ENCODE measurements at places on chromosomes 13 and 19.

GRCh38 chr13:99758460-99759162, 213.0 kb downstream of the ZIC5 start:
- no peak for DNase-seq
- no peaks in the 10 kb centered on the region for H3K27me3 ChIP-seq
- H3K36me3 ChIP-seq: no peaks in the 10 kb centered on the region
- H3K27ac ChIP-seq: no peak overlapping the region
- H3K4me1 ChIP-seq: no peaks in the 10 kb centered on the region
- H3K4me3 ChIP-seq: no peak overlapping the region

DNA sequence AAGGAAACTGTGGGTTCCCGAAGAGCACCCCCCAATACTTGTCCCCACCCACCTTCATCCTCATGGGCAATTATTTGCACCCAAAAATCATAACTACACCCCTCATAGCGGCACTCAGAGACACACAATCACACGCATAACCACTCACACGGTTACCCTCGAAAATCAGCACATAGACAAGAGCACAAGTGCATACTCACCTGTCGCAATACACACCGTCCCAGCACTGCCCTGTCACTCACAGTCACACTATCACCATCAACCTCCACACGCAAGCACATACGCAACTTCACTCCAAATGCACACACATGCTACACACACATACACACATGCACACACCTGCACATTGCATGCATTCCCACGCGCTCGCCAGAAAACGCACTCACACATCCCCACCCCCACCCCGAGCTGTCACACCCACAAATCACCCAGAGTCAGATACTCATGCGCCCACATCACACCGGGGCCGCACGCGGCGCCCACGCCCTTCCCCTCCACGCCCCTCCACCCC, 535 bp downstream of the COL5A3 start:
- H3K4me1 ChIP-seq: no peaks in the 10 kb centered on the region
- H3K27ac ChIP-seq: no peak overlapping the region
- no peaks in the 10 kb centered on the region for H3K36me3 ChIP-seq
- no peak for DNase-seq
- no peak overlapping the region for H3K4me3 ChIP-seq

GRCh38 chr13:98787173-98787572, 34.7 kb upstream of the SLC15A1 start:
- no peaks in the 10 kb centered on the region for H3K27me3 ChIP-seq
- H3K27ac ChIP-seq: no peak overlapping the region
- H3K36me3 ChIP-seq: no peaks in the 10 kb centered on the region
- no peaks in the 10 kb centered on the region for H3K4me1 ChIP-seq
- no peak overlapping the region for H3K4me3 ChIP-seq
- no peak for DNase-seq

- peaks cover 5% of the 10 kb centered on the region for H3K4me1 ChIP-seq
- DNase-seq: no peak
- H3K27me3 ChIP-seq: no peaks in the 10 kb centered on the region
- no peak overlapping the region for H3K27ac ChIP-seq
- no peak overlapping the region for H3K4me3 ChIP-seq
These were observed 94.1 kb downstream of the ATP11A start for GRCh38 chr13:112783978-112784371.
